ENCODE measurements at places on chromosomes 6 and 20.

GRCh38 chr20:63032861-63033793, 26.4 kb upstream of the BHLHE23 start:
- DNase-seq = no peak

DNA sequence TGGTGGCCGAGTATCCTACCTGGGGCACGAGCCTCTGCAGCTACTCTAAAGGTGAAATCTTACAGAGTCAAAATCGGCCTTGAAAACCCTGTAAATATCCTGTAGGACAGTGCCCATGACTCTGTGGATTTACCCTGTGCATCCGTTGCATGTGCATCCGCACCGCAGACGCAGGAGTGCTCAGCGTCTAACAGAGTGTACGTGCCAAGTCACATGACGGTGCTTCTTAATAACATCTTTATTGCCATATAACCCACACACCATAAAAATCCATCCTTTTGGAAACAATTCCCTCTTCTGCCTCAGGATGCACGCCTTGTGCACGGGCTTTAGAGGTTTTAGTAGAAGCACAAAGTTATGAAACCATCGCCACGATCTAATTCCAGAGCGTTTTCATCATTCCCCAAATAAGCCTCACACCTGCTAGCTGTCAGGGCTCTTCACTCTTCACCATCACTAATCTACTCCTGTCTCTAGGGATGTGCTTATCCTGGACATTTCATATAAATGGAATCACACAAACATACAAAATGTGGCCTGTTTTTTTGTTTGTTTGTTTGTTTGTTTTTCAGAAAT, 384.5 kb upstream of the SULF2 start:
- DNase-seq = no peak

DNA sequence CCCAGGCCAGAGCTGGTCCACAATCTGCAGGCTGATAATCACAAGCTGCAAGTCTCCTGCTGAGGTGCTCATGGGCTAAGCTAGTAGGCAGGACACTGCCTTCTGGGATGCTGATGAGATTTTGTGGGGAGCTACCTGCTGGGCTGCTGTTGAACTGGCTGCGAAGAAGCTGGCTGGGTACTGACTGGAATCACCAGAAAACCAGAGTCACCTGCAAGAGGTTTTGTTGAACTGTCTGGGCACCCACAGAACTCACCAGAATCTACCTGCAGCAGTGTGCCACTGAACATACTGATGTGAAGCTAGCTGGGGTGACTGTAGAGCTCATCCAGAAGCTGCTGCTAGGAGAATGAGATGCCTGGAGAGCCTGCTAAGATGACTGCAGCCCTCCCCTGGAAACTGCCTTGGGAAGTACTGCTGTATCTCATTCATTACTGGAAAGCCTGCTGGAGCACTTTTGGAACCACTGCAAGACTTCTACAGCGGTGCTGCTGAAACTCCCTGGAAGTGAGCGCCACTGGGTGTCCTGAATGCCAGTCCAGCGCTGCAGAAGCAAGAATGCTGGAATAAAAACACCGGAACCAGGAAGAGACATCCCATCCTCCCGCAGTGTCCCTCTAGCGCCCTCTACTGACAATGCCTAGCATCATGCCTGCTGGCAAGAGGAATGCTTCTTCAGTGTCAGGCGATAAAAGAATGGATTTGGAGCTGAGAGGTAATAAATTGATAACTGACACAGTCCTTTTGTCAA, 64.9 kb upstream of the ARHGAP18 start:
- DNase-seq = no peak

GRCh38 chr6:148968771-148969602, 222.2 kb downstream of the UST start:
- no peak for DNase-seq

DNA sequence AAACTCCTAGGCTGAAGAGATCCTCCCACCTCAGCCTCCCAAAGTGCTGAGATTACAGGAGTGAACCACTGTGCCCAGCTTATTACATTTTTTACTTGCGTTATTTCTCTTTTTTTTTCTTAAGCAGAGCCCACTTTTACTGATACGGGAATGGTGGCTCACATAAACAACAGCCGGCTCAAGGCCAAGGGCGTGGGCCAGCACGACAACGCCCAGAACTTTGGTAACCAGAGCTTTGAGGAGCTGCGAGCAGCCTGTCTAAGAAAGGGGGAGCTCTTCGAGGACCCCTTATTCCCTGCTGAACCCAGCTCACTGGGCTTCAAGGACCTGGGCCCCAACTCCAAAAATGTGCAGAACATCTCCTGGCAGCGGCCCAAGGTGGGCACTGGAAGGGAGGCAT, 10.5 kb downstream of the CAPN11 start:
- no peak for DNase-seq

DNA sequence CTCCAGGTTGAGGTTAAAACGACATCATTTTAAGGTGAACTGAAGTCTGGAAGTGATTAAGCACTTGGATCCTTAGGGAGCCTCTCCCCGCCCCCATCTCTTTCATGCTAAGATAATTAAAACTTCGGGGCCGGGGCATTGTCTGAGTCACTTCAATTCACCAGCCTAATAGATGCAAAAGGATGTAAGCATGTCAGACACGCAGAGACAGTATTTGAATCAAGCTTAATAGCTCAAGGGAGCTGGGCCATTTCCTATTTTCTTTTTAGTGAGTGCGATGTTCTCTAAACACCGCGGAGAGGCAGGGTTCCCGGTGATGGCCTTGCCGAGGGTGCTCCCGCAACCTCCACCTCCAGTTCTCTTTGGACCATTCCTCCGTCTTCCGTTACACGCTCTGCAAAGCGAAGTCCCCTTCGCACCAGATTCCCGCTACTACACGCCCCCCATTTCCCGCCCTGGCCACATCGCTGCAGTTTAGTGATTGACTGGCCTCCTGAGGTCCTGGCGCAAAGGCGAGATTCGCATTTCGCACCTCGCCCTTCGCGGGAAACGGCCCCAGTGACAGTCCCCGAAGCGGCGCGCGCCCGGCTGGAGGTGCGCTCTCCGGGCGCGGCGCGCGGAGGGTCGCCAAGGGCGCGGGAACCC, 516 bp upstream of the IRF4 start:
- DNase-seq = no peak
